ENCODE measurements at places on chromosomes 5 and 9.

GRCh38 chr5:154394307-154394706, 51.5 kb upstream of the SAP30L start:
- H3K27me3 ChIP-seq, result no peaks in the 10 kb centered on the region
- DNase-seq, result no peak
- peaks cover 53% of the 10 kb centered on the region for H3K36me3 ChIP-seq
- no peak overlapping the region for H3K27ac ChIP-seq

GRCh38 chr9:121696930-121697329, 45.5 kb downstream of the DAB2IP start:
- DNase-seq, result no peak
- H3K4me3 ChIP-seq, result no peak overlapping the region
- H3K4me1 ChIP-seq, result peaks cover 20% of the 10 kb centered on the region
- H3K27me3 ChIP-seq, result no peaks in the 10 kb centered on the region

GRCh38 chr9:3567988-3568387, 42.2 kb upstream of the RFX3 start:
- H3K27me3 ChIP-seq, result no peaks in the 10 kb centered on the region
- H3K4me3 ChIP-seq, result no peak overlapping the region
- H3K36me3 ChIP-seq, result no peaks in the 10 kb centered on the region

GRCh38 chr5:121937762-121938161, 24.0 kb upstream of the SRFBP1 start:
- no peak overlapping the region for H3K4me3 ChIP-seq
- H3K4me1 ChIP-seq, result no peaks in the 10 kb centered on the region
- no peak for DNase-seq
